ENCODE measurements at places on chromosomes 11 and 22.

DNA sequence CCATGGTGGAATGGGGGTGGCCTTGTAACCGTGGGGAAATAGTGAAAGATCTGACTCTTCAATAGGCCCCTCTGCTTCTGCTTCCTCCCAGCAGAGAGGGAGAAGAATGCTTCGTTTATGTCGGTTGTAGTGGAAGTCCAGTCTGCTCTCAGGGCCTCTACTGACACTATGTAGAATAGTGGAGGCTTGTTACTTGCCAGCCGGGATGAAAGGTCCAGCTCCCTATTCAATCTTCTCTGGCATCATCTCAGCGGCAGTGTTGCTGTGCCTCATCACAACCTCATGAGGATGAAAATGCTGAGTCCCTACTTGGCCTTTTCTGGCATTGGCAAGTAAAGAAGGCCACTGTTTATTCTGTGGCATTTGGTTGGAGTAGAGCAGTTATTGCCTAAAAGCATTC, 820.9 kb upstream of the TENM4 start:
- no peak for DNase-seq

DNA sequence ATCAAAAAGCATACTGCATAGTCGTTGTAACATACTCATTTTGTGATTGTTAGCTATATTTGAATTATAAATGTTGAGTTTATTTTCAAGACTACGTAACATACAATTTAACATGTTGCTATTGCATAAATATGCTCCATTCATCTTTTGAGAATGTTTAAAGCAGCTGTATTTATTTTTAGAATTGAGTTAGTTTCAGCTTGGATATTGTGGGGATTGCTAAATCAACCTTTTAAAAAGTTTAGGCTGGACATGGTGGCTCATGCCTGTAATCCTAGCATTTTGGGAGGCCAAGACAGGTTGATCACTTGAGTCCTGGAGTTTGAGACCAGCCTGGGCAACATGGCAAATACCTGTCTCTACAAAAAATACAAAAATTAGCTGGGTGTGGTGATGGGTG, 288.1 kb downstream of the DYNC2H1 start:
- DNase-seq: no peak

GRCh38 chr22:44623771-44624510, 78.1 kb upstream of the PRR5 start:
- no peak for DNase-seq

DNA sequence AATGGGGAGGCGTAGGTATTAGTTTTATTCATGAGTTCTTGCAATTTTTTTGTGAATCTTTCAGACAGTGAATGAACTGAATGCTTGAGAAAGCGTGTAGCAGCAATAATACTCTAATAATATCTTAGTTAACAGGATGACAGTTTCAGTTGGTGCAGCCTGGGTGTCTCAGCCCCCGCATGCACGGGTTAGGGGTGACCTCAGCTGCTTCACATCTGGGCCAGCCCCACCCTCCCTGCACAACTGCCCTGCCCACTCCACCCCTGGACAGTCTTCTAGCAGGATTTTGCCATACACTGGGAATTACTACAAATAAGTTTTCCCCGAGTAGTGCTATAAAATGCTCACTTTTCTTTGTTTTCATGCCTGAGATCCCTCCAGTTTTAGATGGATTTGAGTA, 83.2 kb downstream of the ST3GAL4 start:
- no peak for DNase-seq

GRCh38 chr11:37449146-37449545, 851.1 kb upstream of the RAG2 start:
- DNase-seq: peak; percentile 8

DNA sequence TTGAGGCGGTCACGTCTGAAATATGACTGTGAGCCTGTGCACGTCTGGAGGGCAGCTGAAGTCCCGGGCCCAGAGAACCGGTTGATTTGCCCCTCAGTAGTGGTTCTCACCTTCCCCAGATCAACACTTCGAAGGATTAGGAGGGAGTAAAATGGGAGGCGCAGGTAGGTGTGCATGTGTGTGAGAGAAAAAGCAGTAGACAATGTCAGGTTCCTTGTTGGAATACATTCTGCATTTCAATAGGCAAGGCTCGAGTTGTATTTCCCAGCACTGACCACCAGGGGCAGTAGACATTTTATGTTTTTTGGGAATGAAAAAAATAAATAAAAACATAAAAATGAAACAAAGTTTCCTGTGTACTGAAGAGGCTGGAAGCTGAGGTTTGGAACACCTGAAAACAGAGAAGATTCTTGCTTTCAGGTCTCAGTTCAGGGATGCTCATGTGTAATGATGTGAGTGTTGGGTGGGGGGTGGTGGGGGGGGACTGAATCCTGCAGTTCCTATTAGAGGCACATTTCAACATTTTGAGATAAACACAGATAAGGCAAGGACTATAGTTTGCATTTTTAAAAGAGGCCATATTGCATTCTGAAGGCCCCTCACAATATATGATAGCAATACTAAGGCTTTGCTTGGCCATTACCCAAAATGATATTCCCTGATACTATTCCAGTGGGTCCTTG, 333.9 kb downstream of the CADM1 start:
- no peak for DNase-seq

DNA sequence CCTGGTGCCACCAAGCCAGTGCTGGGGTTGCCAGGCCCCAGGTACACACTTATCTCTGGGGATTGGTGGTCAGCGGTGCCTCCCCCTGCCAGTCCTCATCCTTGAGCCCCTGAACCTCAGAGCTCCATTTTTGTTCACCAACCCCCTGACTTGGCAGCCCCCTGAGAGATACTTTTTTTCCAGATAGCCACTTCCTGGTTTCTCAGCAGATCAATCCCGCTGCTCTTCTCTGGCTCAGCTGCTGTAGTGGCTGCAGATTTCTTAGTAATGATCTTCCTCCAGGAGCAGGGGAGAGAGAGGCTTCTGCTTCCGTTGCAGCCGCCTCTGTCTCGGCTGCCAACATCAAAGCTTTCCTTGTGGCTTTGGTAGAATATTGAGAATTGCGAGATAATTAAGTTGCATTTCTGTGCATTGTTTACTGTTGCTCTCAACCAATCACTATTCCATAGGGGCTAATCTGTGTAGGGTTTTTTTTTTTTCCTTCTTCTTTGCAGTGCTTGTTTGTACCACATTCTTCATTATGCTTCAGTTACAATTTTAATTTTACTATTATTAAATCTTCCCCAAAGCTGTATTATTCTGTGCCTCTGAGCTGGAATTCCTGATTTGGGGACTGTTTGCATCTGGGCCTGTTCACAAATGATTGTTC, 92.1 kb downstream of the PKNOX2 start:
- no peak for DNase-seq

DNA sequence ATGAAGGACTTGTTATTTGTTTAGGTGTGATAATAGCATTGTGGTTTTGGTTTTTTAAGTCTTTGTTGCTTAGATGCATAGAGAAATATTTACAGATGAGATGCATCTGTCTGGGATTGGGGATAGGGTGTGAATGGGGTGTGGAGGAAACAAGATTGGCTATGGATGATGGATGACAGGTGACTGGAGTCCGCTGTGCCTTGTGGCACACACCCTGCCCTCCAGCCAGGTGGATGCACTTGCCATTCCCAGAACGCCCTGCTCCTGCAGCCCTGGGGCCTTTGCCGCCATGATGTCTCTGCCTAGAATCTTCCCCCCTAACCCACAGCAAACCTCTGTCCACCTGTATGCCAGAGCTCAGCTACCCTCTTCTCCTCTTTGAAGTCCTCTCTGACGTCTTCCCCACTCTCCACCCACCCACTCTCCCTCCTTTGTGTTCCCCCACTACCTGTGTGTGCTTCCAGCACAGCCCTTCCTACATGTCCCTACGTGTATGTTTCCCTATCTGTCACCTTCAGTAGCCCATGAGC, 54.7 kb downstream of the WNT11 start:
- no peak for DNase-seq

- DNase-seq: no peak
These were observed 22.7 kb downstream of the CACNA1I start for GRCh38 chr22:39593066-39593930.

GRCh38 chr11:119680541-119681360, 48.2 kb downstream of the NECTIN1 start:
- DNase-seq: no peak

DNA sequence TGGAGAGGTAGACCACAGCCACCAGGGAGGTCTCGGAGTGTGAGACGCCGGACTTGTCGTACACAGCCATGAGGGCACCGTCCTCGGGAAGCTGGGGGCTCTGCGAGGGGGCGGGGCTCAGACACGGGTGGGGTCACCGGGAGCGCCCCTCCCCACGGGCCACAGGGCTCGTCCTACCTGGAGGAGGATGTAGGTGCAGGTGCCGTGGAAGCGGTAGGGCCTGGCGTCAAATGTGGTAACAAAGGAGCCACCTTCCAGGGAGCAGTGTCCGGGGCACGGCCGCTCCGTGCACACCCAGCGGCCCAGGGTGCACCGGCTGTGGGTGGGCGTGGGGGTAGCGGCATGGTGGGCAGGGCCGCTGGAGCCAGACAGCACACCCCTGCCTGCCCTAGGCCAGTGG, 7.5 kb downstream of the MUC6 start:
- DNase-seq: no peak

GRCh38 chr11:12686246-12687060, 12.2 kb downstream of the TEAD1 start:
- no peak for DNase-seq

GRCh38 chr22:26968859-26969523, 311.6 kb downstream of the MIAT start:
- no peak for DNase-seq

GRCh38 chr11:111406589-111406988, 27.5 kb upstream of the POU2AF1 start:
- DNase-seq: no peak

DNA sequence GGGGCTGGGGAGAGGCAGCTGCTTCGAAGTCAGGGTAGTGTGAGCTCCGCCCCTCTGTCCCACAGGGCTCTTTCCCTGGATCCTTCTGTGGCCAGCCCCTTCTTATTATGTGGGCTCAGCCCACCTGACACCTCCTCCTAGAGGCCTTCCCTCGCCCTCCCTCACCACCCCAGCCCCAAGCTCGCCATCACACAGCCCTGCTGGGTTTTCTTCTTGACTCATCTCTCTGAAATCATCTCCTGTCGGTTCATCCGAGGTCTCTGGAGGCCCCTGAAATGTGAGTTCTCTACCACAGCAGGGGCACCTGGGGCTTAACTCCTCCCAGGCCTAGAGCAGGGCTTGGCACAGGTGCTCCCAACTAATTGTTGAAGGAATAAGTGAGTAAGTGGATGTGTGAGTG, 65.2 kb downstream of the CACNA1I start:
- no peak for DNase-seq

- DNase-seq: no peak
These were observed 731.1 kb upstream of the LUZP2 start for GRCh38 chr11:23765682-23766252.

DNA sequence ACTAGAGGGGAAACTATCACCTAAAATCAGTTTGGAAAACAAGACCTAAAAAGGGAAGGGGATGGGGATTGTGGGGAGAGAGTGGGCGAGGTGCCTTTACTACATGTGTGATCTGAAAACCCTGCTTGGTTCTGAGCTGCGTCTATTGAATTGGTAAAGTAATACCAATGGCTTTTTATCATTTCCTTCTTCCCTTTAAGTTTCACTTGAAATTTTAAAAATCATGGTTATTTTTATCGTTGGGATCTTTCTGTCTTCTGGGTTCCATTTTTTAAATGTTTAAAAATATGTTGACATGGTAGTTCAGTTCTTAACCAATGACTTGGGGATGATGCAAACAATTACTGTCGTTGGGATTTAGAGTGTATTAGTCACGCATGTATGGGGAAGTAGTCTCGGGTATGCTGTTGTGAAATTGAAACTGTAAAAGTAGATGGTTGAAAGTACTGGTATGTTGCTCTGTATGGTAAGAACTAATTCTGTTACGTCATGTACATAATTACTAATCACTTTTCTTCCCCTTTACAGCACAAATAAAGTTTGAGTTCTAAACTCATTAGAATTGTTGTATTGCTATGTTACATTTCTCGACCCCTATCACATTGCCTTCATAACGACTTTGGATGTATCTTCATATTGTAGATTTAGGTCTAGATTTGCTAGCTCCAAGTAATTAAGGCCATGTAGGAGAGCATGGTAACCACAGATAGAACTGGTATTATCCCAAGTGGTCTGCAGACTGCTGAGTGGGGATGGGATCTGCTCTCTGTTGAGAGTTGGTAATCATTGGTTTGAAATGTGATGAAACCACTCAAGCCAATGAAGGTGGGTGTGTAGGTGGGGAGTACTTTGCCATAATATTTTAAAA, 3.6 kb downstream of the NEAT1 start:
- no peak for DNase-seq

Data from forelimb muscle (tissue), 1 donor.